ENCODE measurements at places on chromosomes 12 and 14. TPM values are rescaled to one million over a fixed set of nuclear protein-coding genes. Genes with fewer than 3 reads are reported as not detected.

DNA sequence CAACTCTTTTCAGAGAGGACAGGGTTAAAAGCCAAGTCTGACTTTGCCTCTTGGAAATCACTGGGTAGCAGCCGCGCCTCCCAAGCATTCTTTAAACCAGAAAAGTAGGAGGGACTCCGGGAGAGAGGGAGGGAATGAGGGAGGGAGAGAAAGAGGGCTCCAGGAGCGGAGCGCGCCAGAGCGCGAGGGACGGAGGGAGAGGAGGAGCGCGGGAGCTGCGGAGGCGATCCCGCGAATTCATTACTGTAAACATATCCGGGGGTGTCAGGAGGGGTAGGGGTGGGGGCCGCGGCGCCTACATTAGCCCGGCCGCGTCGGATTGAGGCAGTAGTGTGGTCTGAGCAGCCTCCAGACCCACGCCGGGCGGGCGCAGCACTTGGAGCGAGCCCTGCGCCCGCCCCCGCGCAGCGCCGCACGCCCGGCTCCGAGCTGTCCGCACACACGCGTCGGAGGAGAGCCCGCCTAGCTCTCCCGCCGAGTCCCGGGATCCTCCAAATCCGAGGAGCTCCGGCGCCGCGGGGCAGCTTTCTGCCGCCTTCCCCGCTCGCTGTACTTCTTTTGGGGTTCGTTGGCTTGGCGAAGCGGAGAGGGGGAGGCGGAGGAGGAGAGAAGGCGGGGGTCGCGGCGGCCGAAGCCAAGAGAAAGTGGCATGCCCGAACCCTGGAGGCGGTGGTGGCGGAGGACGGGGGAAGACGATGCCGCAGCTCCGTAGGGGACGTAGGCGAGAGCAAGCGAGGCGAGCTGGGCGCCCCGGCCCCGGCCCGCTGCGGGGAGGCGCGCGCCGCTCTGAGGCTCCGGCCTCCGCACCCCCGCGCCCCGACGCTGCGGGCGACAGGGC lies 3.3 kb downstream of the FLRT2 start:
- peak; percentile 78 for DNase-seq

GRCh38 chr14:35861204-35861868 lies 35.2 kb downstream of the BRMS1L start:
- DNase-seq: no peak

TRHDE gene
- total RNA-seq: 5.5 TPM

RPL10L gene
- total RNA-seq: not detected

DNA sequence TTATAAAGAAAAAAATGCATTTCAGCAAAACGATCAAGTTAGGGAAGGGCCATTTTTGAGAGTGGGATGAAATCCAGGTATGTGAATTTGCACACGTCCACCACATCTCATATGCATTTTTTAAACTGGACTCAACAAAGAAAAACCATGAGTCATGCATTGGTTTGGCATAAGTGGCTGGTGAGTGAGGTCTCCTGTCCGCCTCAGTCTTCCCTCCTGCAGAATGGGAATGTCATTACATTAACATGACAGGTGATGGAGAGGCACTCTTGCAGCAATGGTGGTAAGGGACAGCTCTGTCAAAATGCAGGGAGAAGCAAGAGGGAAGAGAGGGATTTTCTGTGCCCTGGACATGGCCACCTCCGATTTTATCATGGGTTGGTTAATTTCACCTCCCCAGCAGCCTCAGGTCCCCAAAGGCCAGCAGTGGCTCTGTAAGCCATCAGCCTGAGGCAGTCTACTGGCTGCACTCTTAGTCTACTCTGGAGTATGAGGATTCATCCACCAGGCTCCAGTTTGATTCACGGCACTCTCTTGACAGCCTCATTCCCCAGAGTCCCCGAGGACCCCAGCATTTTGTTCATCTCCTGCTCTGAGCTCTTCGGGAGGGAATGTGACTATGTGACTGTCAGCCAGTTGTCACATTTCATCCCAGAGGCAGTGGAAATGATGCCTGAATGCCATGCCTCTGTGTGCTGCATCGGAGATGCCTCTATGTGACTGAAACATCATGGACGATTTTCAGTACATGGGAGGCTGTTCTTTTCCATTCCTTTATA lies 17.1 kb upstream of the PWP1 start:
- DNase-seq: no peak

- DNase-seq: peak; percentile 17
These were observed 69.4 kb upstream of the PRIMA1 start for GRCh38 chr14:93857500-93858283.

DNA sequence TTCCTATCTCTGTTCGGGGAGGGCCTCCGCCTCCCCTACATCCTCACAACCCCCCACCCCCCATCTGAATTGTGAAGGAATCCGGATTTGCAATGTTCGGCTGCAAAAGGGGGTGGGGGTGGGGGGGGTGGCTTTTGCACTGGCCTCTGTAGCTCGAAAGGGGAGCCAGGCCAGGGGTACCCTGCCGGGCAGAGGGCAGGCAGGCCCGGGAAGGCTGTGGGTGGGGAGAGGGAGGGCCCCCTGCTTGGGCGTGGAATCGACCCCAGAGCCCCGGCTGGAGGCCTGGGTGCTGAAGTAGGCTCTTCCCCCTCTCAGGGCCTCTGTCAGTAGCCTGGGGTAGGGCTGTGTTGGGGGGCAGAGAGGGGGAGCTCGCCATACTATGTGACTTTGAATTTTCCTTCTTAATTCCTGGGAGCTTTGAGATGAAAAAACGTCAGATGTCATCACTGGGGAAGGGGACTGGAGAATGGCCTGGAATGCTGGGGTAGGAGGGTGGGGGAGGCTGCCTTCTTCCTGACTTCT lies 1.1 kb downstream of the LRP1 start:
- DNase-seq: no peak

GRCh38 chr12:65597527-65597926 lies 226.8 kb upstream of the HMGA2 start:
- no peak for DNase-seq

OAS2 gene
- total RNA-seq: 0.28 TPM

TSHR gene
- not detected for total RNA-seq

GRCh38 chr14:100472094-100472455 lies 115.1 kb downstream of the BEGAIN start:
- no peak for DNase-seq

GRCh38 chr12:66768293-66768692 lies 89.4 kb upstream of the GRIP1 start:
- no peak for DNase-seq

IL23A gene
- total RNA-seq: 2.9 TPM

DNA sequence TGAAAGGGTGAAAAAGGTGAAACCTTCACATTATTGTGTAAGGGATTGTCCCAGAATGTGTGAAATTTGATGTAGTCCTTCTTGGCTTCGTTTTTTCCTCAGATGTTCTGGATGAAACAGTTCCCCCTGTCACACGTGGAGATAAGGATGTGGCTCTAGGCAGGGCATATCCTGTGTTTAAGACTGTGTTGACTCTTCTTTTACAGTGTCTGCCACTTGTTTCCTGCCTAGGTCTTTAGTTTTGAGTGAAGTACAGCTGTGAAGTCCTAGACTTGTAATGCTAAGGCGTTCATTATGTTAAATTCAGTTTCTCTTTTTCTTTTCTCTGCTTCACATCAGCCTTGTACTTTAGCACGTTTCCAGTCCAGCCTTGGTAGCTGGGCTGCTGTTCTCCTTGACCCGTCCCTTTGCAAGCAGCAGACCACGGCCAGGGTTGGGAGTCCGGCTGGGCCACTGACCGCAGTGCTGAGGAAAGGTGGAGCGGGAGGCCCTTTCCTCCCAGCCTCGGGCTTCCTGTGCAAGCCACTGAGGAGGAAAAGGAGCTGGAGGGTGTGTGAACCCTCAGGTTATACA lies 59.1 kb downstream of the RASSF3 start:
- DNase-seq: peak; percentile 51

DNA sequence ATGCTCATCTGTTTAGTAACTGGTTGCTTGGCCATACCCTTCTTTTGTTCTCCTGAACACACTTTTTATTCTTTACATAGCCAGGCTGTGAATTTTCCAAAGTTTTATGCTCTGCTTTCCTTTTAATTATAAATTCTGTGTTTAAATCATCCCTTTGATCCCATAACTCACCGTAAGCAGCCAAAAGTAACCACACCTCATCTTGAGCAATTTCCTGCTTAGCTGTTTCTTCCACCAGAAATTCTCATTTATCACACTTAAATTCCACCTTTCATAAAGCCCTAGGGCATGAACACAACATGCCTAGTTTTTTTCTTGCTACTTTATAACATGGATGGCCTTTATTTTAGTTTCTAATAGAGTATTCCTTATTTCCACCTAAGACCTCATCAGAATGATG lies 510.7 kb downstream of the C12orf50 start:
- DNase-seq: no peak
